Upper lobe of left lung (tissue), 6 donors: ENCODE measurements at places on chromosomes 1 and 21. TPM values are rescaled to one million over a fixed set of nuclear protein-coding genes. Genes with fewer than 3 reads are reported as not detected.

PGM1 gene
- 49.2 TPM for total RNA-seq

SH2D1B gene
- 1.1 TPM for total RNA-seq

DLGAP3 gene
- 0.30 TPM for total RNA-seq

DNA sequence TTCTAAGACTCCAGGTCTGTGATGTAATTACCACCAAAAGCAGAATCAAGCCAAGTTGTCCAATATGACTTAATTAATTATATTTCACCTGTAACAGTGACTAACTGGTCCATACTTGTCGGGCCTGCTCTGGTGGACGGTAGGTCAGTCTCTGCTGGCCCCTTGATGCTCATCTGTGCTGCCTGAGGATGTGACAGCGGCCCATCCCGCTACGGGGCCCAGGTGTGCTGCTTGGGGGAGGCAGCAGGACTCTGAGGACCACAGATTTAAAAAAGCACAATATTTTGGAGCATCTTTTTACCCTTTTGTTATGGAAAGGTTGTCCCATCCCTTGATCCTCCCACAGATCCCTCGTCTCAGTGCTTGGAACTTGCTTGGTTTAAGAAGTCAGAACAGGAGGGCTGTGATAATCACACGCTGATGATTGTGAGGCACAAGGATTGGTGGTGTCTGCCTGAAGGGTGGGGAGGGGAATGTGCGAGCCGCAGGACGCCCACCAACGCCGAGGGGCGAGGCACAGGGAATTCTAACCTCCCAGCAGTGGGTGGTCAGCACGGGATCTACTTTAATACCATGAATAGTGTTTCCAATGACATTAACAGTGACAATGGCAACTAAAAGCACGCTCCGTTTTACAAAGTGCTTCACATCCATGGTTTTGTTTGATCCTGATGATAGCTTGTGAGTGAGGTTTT, 27.8 kb upstream of the UMODL1 start:
- no peak overlapping the region for H3K4me3 ChIP-seq
- DNase-seq, result no peak
- no peaks in the 10 kb centered on the region for H3K27me3 ChIP-seq
- no peaks in the 10 kb centered on the region for H3K36me3 ChIP-seq

- DNase-seq, result peak; percentile 73
- no peak overlapping the region for H3K27ac ChIP-seq
- H3K36me3 ChIP-seq, result no peaks in the 10 kb centered on the region
- H3K4me3 ChIP-seq, result no peak overlapping the region
- no peaks in the 10 kb centered on the region for H3K27me3 ChIP-seq
- H3K4me1 ChIP-seq, result peaks cover 9% of the 10 kb centered on the region
Observed at GRCh38 chr21:45987121-45987711, 5.6 kb downstream of the COL6A1 start.

GRCh38 chr1:212487286-212487685, 54.6 kb downstream of the NENF start:
- H3K4me3 ChIP-seq, result no peak overlapping the region
- DNase-seq, result no peak
- no peaks in the 10 kb centered on the region for H3K27me3 ChIP-seq
- peaks cover 21% of the 10 kb centered on the region for H3K4me1 ChIP-seq
- H3K36me3 ChIP-seq, result no peaks in the 10 kb centered on the region
- no peak overlapping the region for H3K27ac ChIP-seq

GRCh38 chr1:100277866-100278265, 11.8 kb downstream of the RTCA start:
- H3K27me3 ChIP-seq, result no peaks in the 10 kb centered on the region
- H3K36me3 ChIP-seq, result peaks cover 6% of the 10 kb centered on the region
- no peak overlapping the region for H3K27ac ChIP-seq
- H3K4me1 ChIP-seq, result no peaks in the 10 kb centered on the region
- H3K4me3 ChIP-seq, result no peak overlapping the region

GRCh38 chr1:119782631-119783325, 14.1 kb upstream of the HMGCS2 start:
- no peaks in the 10 kb centered on the region for H3K36me3 ChIP-seq
- DNase-seq, result no peak
- no peaks in the 10 kb centered on the region for H3K27me3 ChIP-seq

DNA sequence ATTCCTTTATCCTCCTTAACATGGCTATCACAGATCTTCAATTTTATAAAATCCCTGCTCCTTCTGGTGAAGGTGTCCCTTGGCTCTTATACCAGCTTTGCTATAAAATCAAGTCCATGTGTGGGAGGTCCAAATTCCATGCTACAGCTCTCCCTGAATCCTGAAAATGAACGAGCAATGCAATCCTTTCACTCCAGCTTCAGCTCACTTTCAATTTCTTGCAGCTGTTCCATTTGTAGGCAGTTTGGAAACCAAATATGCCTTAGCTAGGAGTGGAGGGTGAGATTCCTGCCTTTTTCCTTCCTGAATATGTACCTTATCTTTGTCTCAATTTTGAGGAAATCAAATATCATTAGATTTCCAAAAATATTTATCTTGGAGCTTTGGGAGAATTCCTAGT, 402.6 kb downstream of the TTLL7 start:
- no peaks in the 10 kb centered on the region for H3K27me3 ChIP-seq
- no peaks in the 10 kb centered on the region for H3K36me3 ChIP-seq
- no peak for DNase-seq
- H3K27ac ChIP-seq, result no peak overlapping the region
- no peaks in the 10 kb centered on the region for H3K4me1 ChIP-seq
- no peak overlapping the region for H3K4me3 ChIP-seq

DNA sequence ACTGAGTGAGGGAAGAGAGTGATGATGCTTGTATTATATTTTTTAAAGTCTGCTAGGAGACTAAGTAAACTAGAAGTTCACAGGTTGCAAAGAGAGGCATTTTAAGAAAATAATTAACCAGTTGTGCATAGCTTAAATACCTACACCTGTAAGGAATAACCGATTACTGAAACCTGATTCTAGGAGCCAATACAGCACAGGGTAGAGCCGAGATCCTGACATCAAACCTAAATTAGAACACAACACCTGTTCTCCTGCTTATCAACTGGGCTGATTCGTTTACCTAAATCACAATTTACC, 54.8 kb downstream of the EPRS1 start:
- H3K27me3 ChIP-seq, result no peaks in the 10 kb centered on the region
- H3K4me3 ChIP-seq, result no peak overlapping the region
- no peaks in the 10 kb centered on the region for H3K4me1 ChIP-seq
- DNase-seq, result no peak
- peaks cover 7% of the 10 kb centered on the region for H3K36me3 ChIP-seq
- no peak overlapping the region for H3K27ac ChIP-seq

DNA sequence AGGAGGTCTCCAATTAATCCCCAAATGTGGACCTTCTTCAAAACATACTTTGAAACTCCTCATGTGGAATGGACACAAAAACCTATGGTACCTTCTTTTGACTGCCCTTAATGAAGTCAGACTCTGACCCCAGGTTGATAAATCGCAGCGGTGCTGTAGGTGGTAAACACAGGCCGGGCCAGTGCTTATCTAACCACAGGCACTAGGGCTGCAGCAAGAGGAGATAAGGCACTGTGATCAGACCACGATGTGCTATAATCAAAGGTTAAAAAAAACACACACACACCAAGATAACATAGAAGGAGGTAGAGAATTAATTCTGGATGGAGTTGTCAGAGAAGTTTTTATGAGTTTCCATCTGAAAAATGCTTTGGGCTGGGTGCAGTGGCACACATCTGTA, 52.3 kb upstream of the SIPA1L2 start:
- H3K4me3 ChIP-seq, result no peak overlapping the region
- H3K4me1 ChIP-seq, result no peaks in the 10 kb centered on the region
- H3K27ac ChIP-seq, result no peak overlapping the region
- no peak for DNase-seq
- H3K36me3 ChIP-seq, result no peaks in the 10 kb centered on the region

DNA sequence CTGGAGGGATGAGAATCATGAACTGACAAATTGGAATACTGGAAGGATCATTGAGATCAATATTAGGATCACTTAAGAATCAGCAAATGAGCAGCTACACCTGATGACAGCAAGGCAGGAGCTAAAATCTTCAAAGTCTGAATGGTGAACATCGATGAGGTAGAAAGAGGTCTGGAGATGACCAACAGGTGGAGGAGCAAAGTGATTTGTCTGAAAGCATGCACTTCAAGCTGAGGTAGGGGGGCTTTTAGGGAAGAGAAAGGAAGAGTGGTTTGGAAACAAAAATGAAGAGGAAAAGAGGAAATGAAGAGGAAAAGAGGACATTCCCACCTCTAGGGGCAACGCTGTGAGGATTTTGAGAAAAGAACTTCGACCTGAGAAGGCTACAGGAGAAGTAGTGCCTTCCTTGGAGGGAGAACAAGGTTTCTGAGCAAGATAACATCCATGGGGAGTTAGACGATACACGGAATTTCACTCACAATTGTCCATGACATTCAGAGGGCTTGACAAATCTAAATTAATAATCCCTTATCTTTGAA, 79.0 kb downstream of the APP start:
- H3K36me3 ChIP-seq, result no peaks in the 10 kb centered on the region
- no peak for DNase-seq
- H3K4me3 ChIP-seq, result no peak overlapping the region
- no peaks in the 10 kb centered on the region for H3K4me1 ChIP-seq
- no peak overlapping the region for H3K27ac ChIP-seq
- no peaks in the 10 kb centered on the region for H3K27me3 ChIP-seq

- H3K36me3 ChIP-seq, result no peaks in the 10 kb centered on the region
- H3K4me1 ChIP-seq, result no peaks in the 10 kb centered on the region
- H3K27me3 ChIP-seq, result no peaks in the 10 kb centered on the region
- no peak for DNase-seq
Observed at GRCh38 chr1:196001188-196001587, 607.1 kb downstream of the KCNT2 start.

- H3K4me3 ChIP-seq, result no peak overlapping the region
- no peak for DNase-seq
- peaks cover 45% of the 10 kb centered on the region for H3K4me1 ChIP-seq
- no peaks in the 10 kb centered on the region for H3K27me3 ChIP-seq
- no peaks in the 10 kb centered on the region for H3K36me3 ChIP-seq
- no peak overlapping the region for H3K27ac ChIP-seq
Observed at GRCh38 chr1:6803357-6803756, 18.1 kb downstream of the CAMTA1 start.

DNA sequence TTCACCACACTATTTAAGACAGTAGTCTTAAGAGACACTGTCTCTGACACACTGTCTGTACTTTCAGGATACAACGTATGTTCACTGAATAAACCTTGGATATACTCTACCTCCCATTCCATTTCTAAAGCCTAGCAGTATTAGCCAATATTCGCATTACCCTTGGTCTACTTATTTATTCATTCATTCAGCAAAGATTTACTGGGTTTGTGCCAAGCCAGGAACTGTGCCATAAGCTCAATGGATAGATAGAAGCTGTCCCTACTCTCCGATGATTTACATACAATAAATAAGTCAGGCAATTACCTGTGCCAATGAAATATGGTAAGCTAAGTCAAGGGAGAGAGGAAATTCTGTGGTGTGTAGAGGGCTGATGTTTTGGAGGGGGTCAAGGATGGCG, 195.2 kb upstream of the RAB4A start:
- H3K36me3 ChIP-seq, result no peaks in the 10 kb centered on the region
- no peak overlapping the region for H3K27ac ChIP-seq
- no peaks in the 10 kb centered on the region for H3K27me3 ChIP-seq
- no peak for DNase-seq
- H3K4me3 ChIP-seq, result no peak overlapping the region
- H3K4me1 ChIP-seq, result peaks cover 3% of the 10 kb centered on the region

DNA sequence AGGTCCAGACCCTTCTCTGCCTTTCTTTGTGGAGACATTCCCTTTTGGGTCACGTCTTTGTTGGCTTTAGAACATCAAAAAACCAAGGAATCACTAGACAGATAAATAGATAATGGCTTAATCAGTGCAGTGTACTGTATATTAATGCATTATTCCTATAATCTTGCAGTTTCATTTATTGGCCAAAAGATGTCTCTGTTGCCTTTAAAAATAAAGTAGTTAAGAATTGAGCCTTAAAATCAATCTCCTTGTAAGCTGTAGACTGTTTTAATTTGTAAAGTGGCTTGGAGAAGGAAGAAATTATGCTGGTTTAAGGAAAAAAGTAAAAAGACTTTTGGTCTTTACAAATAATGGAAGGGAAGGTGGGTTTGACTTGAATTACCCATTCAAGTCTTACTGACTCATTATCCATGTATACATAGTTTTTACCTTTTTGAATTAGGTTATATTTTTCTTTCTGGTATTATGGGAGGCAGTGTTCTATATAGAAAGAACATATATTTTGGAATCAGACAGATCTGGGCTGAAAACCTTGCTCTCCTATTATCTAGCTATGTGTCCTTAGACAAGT, 84.6 kb downstream of the VPS13D start:
- DNase-seq, result no peak
- no peaks in the 10 kb centered on the region for H3K27me3 ChIP-seq
- H3K36me3 ChIP-seq, result peaks cover 94% of the 10 kb centered on the region

GRCh38 chr1:43977376-43978263, 1.4 kb upstream of the B4GALT2 start:
- H3K27me3 ChIP-seq, result no peaks in the 10 kb centered on the region
- H3K4me1 ChIP-seq, result peaks cover 55% of the 10 kb centered on the region
- H3K4me3 ChIP-seq, result no peak overlapping the region
- peaks cover 4% of the 10 kb centered on the region for H3K36me3 ChIP-seq
- no peak overlapping the region for H3K27ac ChIP-seq

DNA sequence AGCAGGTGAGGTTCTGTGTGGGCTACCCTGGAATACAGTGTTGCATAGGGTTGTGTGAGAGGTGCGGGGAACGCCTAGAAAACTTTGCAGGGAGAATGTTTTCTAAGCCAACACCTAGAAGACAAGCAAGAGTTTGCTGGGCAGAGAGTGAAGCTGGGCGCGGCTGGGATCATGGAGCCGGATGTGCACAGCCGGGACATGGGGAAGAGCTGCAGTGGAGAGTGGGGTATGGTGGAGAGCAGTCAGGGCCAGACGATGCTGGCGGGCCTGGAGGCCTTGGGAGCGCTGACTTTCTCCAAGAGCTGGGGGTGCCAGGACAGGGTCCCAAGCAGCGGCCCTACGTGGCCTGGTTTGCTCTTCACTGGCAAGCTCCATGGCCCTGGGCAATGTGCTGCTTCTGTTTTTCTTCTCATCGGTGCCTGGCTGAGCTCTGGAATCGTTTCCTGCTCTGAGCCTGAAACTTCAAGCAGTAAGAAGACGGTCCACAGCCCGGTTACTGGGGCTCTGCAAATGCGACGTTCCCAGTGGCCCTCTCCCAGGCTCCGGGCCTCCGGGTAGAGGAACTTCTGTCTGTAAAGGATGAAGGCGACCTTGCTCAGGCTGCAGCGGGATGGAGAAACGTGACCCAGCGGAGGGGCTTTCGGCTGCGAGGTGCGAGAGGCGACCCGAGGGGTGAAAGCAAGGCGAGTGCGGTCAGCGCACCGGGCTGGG, 51.9 kb upstream of the CD34 start:
- no peaks in the 10 kb centered on the region for H3K36me3 ChIP-seq
- peak; percentile 42 for DNase-seq
- peaks cover 41% of the 10 kb centered on the region for H3K4me1 ChIP-seq
- H3K27ac ChIP-seq, result peak overlapping the region; percentile 90
- peak overlapping the region; percentile 78 for H3K4me3 ChIP-seq
